Fibroblast of villous mesenchyme (primary cell): ENCODE measurements at places on chromosomes 11 and 22. TPM values are rescaled to one million over a fixed set of nuclear protein-coding genes. Genes with fewer than 3 reads are reported as not detected.

- no peak for DNase-seq
Measured at GRCh38 chr22:45321827-45322226, 12.1 kb downstream of the FAM118A start.

- no peak for DNase-seq
Measured at GRCh38 chr11:117687776-117688175, 109.2 kb downstream of the DSCAML1 start.

GRCh38 chr11:453564-453963, 3.5 kb downstream of the PTDSS2 start:
- DNase-seq = no peak

GRCh38 chr11:63760487-63761079, 8.0 kb downstream of the ZFTA start:
- DNase-seq = no peak

DNA sequence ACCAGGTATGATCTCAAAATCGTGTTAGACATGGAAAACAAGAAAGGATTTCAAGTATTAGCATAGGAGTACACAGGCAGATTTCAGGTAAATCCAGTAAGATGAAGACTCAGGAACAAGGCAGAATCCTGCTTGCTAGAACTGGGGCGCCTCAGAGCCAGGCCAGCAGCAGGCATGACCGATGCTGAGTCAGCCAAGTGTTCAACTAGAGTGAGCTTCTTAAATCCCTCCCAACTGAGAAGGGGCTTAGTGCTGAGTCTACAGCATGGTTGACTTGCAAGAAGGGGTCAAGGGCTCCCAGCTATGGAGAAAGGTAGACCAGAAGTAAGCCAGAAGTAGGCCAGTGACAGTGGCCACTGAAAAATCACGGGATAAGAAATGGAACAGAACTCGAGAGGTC, 12.4 kb downstream of the GRAP2 start:
- no peak for DNase-seq

- DNase-seq = no peak
Measured at GRCh38 chr11:122030286-122030685, 85.7 kb downstream of the BLID start.

- DNase-seq = no peak
Measured at GRCh38 chr11:16817351-16817750, 78.9 kb downstream of the C11orf58 start.

GRCh38 chr22:28741200-28741784, 328 bp downstream of the CHEK2 start:
- DNase-seq = no peak

- no peak for DNase-seq
Measured at GRCh38 chr22:35431483-35432227, 31.7 kb downstream of the MCM5 start.

- peak; percentile 85 for DNase-seq
Measured at GRCh38 chr11:62680825-62681240, 2.0 kb upstream of the UBXN1 start.

DNA sequence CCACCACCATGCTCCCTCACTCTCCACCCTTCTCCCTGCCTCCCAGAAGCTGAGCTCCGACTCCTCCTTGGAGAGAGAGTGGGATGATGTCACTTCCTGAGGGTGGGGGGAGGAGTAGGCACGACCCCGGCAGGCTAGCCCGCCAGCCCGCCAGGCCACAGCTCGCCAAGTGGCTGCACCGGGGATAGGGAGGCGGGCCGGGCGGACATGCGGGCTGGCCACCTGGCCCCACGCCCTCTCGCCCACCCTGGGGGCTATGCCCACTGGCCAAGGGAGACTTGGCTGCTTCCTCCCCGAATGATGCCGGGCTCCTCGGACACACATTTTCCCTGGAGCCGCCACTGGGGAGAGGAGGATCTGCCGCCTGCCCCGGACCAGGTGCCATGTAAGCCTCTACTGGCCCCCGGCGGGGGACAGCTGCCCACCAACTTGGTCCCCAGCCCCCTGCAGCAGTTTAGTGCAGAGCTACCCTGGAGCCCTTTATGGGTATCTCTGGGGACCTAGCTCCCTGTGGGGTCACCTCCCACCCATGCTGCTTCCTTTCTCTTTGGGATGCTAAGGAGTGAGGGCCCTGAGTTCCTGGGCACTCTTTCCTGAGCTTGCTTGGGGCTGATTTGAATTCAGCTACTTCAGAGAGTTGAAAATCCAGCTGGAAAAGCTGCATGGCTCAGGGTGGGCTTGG, 33.7 kb upstream of the MYRF start:
- peak; percentile 69 for DNase-seq

DNA sequence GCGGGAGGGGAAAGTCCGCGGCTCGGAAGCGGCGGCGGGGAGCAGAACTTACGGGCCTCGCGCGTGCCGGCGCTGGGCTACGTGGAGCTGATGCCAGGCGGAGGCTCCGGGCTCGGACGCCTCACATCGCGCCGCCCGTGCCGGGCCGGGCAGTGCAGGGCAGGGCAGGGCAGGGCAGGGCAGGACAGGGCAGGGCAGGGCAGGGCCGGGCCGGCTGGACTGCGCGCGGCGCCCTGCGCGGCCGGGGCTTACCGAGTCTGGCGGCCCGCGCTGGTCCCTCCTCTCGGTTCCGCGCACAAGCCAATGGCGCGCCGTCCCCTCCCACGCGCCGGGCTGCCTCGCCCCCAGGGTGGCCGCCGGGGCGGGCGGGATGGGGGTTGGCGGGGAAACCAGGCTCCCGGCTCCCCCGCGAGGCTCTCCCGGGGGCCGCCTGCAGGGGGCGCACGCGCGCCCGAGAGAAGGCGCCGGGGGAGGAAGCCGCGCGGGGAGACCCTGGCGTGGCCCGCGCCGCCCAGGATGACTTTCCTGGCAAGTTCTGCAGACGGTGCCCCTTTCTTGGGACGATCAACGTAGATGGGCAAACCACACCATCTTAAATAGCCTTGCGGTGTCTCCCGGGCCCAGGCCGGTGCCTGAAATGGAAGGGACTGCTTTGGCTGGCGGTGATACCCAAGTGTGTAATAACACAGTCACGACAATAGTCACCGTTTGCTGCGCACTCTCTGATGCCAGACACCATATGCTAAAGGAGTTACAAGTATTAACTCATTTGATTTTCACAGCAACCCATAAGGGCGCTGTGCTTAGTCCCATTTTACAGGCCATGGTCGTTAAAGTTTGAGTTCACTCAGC, at the start of gene TP53I11:
TP53I11 (minus strand) TSS at position 259 of the 852 bp plus-strand sequence. CDS start 12,548 bp downstream, outside the sequence.
- DNase-seq = peak; percentile 73

GRCh38 chr22:45957826-45958225, 19.1 kb downstream of the WNT7B start:
- DNase-seq = no peak

DNA sequence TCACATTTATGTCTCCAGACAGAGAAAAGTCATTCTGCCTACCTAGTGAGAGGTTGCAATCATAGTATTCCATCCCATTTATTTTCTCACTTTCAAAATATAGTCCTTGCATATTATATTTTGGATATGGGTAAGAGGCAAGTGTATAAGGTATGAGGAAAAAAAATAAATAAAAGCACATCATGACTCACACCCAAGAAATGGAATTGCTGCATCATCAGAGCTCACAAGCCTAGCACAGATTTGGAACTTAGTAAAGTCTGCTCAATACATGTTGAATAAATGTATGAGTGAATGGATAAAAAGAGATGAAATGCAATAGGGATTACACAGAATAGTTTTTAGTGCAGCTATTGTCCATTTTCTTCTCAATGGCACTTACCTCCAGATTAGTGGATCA, 2.5 kb upstream of the OR51G1 start:
- DNase-seq = no peak

DEFB131B gene
- not detected in 2 replicates for total RNA-seq

MMP27 gene
- 0.97 TPM in 1 of 2 replicates, not detected in the other for total RNA-seq
